ENCODE measurements at places on chromosomes 2 and 18.

- DNase-seq, result no peak
Measured at GRCh38 chr18:68944826-68945225, 146.9 kb downstream of the CCDC102B start.

DNA sequence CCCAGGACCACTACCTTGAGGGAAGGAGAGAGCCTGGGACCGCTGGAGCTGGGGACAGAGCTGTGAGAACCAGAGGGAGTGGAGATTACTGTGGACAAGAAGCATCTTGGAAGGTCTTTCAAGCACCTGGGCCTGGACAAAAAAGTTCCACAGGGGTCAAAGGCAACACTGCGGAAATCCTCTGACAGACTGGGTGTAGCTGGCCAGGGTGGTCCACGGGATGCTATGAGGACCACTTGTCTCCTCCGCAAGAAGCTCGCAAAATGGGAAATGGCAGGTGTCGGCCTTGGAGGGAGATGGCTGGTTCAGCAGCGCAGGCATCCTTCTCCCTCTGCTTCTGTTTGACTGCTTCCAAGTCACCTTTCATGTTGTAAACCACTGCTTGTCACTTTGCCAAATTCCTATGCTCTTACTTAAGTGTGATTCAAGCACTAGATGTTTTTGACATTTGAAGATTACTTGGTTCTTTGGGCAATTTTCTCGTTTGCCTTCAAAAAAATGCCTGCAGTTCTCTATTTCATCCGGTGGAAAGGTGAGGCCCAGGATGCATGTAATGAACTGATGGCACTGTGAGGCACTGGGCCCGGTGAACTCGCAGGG, 27.7 kb downstream of the KLHL29 start:
- DNase-seq, result no peak

GRCh38 chr18:34529358-34530335, 180.5 kb upstream of the DTNA start:
- DNase-seq, result no peak

DNA sequence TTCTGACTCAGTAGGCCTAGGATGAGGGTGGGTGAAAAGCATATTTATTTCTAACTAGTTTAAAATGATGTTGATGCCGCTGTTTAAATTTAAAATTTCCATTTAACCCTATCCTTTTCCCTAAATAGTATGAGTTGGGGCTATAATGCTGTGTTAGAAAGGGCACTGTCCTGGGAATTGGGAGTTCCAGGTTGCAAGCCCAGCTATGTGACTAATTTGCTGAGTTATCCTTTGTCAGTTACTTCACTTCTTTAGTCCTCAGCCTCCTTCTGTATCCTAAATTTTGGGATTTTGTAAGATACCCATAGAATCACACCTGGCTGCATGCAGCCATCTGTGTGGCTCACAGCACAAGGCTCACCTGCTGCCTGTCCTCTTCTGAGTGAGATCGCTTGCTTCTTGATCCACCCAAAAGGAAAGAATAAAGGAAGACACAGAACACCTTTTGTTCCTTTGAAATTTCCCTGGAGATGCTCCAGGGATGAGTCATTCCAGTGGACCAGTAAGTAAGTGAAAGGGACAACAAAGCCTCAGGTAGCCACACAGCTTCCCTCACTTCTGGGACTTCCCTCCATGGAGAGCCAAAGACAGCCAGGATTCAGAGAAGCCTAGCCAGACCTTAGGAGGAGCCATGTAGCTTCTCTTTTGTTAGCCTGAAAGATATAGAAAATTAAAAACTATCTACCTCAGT, 97.2 kb downstream of the DTNA start:
- no peak for DNase-seq

- no peak for DNase-seq
Measured at GRCh38 chr18:27871726-27872125, 305.2 kb downstream of the CDH2 start.

DNA sequence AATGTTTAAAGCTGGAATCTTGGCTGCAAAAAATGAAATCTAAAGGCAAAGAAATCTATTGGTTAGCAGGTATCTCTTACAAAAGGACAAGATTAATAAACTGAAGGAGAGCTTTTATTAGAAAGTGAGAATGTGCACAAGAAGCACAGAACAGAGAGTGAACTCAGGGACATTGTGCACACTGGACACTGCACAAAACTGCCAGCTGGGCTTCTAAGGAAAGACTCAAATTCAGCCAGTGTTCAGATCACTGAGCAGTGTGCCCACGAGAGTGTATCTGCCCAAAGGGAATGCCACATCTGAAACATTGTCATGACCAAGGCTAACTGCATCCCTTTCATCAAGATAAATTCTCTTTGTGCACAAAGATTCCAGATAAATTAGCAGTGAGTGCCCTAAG, 129.7 kb upstream of the KCNH7 start:
- DNase-seq, result no peak

DNA sequence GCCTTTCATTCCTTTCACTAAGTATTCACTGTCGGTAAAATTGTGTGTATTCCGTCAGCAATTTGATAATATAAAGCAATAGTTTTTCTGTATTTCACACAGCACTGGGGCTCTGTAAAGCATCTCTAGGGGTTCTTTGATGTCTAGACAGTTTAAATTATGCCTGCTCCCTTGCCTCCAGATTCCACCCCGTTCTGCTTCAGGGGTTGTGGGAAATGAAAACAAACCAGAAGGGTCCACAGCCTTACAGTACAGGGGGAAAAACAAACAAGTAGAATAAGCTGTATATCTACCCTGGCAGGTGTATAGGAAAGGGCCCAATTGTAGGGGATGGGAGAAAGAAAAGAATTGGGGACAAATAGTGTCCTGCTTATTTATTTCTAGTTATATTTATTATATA, 63.1 kb downstream of the ASXL3 start:
- DNase-seq, result no peak

GRCh38 chr2:31384771-31385276, 29.7 kb downstream of the XDH start:
- no peak for DNase-seq

DNA sequence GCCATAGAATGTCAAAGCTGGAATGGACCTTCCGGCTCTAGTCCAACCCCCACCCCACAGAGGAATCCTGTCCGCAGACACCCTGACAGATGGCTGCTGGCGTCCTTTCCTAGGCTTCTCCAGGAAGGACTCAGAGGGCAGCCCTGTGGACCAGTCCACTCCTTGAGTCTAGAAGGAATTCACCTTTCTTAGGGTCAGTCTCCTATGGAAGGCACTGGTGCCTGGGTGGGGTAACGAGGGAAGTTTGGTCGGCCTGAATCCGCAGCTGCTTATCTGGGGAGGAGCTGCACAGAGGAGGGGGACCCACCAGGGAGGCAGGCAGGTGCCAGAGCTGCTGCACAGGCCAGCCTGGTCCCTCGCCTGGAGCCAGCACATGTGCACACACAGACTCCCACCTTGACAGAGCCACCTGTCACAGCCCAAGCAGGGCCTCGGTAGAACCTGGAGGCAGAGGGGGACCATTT, 2.5 kb downstream of the DNMT3A start:
- no peak for DNase-seq

- no peak for DNase-seq
Measured at GRCh38 chr2:85873679-85874078, 15.1 kb downstream of the ST3GAL5 start.

GRCh38 chr2:167581961-167582574, 665.3 kb downstream of the STK39 start:
- DNase-seq, result no peak

- DNase-seq, result no peak
Measured at GRCh38 chr2:21694079-21694878, 570.5 kb downstream of the TDRD15 start.

DNA sequence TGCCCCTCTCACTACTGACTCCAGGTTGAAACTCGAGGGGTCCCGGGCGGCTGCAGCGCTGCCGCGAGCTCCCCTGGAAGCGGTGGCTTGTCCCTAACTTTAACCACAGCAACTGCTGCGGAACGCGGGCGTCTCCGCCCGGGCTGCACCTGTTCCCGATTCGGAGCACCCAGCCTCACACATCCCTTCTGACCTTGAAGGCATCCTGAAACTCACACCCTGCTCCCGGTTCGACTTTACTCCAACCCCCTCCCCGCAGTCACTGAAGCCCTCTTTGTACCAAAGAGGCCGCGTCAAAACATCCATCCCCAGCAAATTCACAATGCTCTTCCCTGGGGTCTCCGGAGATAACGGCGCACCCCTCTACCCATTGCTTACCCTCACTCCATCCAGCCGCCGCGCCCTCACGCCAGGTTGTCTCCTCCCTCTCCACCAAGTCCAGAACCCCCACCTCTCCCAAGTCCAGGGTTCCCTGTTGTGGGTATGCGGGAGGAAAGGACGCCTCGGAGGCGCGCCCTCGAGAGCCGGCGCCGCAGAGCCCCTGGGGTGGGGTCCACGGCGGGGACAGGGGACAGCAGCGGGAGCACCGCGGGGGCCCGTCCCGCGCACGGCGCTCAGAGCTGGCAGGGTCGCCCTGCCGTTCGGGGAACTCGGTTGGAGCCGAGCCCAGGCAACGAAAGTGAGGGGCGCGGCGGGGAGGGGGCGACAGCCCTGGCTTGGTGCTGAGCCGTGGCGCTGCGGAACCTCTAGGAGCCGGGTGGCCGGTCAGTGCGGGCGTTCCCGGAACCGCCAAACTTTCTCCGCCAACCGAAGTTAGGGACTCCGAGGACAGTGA, 934 bp downstream of the MYO5B start:
- no peak for DNase-seq

GRCh38 chr2:215379039-215379438, 56.8 kb downstream of the FN1 start:
- no peak for DNase-seq

GRCh38 chr2:238852206-238852869, 4.5 kb downstream of the TWIST2 start:
- no peak for DNase-seq

DNA sequence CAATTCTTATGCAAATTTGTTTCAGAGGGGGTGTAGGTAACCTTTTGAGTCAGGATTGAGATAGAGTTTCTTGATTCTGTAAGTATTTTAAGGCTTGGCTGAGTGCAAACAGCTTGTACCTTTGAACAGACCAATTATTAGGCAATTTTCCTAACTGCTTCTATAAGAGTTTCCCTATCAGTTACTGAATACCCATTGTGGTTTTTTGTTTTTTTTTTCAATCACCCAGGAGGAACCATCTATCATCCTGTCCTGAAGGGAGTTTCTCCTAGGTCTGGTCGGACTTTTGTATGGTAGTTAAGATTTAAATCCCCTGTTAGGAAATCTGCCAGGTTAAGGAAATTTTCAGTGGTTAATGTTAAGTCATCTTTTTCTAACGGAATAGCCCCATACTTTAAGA, 319.4 kb upstream of the SLC39A10 start:
- no peak for DNase-seq

DNA sequence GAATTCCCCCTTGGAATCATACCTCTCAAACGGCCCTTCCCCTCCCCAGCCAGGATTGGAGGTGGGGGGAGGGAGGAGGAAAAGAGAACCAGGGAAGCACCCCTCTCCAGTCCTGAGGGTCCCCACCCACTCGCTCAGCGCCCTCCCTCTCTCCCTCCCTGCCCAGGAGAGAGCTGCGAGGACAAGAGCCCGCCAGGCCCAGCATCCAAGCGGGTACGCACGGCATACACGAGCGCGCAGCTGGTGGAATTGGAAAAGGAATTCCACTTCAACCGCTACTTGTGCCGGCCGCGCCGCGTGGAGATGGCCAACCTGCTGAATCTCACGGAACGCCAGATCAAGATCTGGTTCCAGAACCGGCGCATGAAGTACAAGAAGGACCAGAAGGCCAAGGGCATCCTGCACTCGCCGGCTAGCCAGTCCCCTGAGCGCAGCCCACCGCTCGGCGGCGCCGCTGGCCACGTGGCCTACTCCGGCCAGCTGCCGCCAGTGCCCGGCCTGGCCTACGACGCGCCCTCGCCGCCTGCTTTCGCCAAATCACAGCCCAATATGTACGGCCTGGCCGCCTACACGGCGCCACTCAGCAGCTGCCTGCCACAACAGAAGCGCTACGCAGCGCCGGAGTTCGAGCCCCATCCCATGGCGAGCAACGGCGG, 14.4 kb downstream of the HOXD3 start:
- DNase-seq, result no peak

DNA sequence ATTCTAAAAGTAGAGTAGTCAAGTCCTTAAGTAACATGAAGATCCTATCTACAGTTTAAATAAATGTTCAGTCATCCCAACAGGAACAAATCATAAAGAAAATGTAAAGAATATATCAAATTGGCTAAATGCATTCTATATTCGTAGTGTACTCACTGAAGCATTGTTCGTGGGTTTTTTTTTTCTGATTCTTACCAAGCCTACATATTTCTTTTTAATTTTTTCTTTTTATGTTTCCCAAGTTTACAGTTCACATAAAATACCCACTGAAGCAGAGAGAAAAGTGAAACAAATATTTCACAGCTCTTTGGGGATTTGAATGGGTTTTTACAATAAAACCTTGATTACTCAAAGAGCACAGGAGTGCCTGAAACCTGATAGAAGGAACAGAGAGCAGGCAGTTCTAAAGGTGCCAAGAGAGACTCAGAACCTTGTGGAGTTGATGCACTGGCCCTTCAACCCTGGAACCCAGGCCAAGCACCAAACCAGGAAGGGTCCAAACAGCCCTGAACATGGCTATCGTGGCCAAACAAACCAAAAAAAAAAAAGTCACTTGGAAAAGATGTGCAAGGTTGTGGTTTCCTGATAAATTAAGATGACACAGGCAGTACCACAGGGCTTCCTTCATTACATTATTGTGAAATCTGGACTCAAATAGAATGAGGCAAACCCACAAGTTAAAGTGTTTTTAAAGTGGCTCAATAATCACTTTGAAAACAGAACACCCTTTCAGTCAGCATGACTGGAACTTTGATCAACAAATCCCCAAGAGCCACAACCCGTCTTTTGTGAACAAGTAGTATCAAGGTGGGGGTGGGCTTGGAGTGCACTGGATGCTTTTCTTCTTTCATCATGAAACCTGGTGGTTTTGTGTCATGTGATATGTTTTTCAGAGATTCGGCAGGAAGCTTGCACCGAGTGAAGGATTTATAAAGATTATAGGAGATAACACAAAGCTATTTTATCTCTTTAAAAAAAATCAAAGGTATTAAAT, 245.0 kb upstream of the FN1 start:
- no peak for DNase-seq

GRCh38 chr2:188235364-188235763, 56.3 kb upstream of the GULP1 start:
- DNase-seq, result no peak

- no peak for DNase-seq
Measured at GRCh38 chr2:172484253-172484652, 56.9 kb downstream of the ITGA6 start.

- no peak for DNase-seq
Measured at GRCh38 chr2:228541789-228542188, 360.3 kb upstream of the SPHKAP start.

All from stimulated activated CD8-positive, alpha-beta memory T cell treated with anti-CD3 and anti-CD28 coated beads, Interleukin-12 subunit alpha, Interleukin-12 subunit beta, amount 100 ng/mL, for 1 hour (primary cell).